Psoas muscle (tissue), 8 donors: ENCODE measurements at places on chromosomes 3 and 15. TPM values are rescaled to one million over a fixed set of nuclear protein-coding genes. Genes with fewer than 3 reads are reported as not detected.
A peak's percentile ranks its signal among the peaks of the same experiment; 100 is the strongest.

The ASB14 gene
- polyA plus RNA-seq = 0.75 TPM

DNA sequence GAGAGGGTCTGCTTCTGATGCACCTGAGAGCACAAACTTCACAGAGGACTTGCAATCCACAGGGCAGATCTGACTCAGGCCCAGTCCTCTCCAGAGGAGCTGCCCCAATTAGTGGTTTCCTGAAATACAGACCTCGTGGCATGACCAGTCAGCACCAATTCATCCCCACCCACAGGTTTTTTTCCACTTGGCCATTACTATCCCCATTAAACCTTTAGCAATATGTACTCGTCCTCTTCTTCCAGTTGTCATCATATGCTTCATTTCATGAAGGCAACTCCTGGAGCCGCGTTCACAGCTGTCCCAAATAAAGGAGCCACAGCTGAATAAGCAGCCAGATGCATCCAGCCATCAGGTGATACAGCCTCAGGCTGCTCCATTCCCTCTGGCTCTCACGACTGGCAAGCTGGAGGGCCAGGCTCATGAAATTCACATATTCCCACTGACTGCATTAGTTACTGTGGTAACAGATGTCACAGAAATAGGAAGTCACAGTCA, 163.1 kb downstream of the FMN1 start:
- DNase-seq = no peak

DNA sequence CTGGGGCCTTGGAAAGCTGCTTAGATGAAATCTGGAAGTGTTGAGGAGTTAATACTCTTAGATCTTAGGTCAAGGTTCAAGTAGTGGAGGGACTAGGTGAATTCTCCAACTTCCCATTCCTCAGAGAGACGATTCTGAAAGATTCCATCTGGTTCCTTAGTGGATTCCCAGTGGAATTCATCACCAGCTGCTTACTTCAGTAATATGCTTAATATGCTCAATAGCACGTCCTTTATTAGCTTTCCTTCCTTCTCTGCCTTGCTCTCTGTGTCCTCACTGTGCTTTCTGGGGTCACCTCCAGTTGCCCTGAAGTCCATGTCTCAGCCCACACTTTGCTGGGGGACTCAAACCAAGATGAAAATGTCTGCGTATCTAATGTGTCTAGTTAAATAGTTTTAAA, 31.0 kb downstream of the CEP63 start:
- DNase-seq = no peak

DNA sequence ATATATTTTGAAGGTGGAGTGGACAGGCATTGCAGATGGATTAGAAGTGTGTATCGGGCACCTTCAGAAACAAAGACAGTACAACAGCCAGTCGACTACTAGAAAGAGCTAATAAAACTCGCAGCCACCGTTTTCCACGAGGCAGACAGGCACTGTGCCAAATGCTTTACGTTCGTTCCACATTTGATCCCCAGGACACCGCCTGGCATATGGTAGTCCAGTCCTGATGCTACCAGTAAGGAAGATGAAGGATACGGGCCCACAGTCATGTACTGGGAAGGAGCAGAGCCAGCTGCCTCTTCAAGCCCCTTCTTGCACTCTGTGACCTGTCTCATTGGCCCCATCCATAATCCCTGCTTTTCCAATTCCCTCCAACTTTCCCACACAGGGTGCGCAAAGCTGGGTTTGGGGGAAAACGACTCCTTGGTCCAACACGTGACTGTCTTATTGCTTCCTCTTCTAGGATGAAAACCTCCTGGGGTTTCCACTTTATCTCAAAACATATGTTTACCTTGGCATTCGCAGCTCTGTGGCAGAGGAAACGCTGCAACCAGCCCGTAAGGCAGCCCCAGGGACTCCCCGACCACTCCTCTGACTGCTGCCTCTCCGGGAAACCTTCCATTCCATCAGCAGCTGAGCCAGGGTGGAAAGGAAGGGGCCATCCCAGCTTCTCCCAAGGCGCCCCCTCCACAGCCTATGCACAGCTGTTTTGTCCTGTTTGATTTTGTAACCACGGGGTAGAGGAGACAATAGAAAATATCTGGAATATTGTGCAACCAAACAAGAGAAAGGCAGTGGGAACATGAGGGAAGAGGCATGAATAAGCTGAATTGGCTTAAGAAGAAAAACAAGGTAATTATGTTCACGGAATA, 107.4 kb downstream of the ADAMTS17 start:
- peak; percentile 73 for DNase-seq

GRCh38 chr3:13338231-13338630, 81.9 kb downstream of the NUP210 start:
- no peak for DNase-seq

DNA sequence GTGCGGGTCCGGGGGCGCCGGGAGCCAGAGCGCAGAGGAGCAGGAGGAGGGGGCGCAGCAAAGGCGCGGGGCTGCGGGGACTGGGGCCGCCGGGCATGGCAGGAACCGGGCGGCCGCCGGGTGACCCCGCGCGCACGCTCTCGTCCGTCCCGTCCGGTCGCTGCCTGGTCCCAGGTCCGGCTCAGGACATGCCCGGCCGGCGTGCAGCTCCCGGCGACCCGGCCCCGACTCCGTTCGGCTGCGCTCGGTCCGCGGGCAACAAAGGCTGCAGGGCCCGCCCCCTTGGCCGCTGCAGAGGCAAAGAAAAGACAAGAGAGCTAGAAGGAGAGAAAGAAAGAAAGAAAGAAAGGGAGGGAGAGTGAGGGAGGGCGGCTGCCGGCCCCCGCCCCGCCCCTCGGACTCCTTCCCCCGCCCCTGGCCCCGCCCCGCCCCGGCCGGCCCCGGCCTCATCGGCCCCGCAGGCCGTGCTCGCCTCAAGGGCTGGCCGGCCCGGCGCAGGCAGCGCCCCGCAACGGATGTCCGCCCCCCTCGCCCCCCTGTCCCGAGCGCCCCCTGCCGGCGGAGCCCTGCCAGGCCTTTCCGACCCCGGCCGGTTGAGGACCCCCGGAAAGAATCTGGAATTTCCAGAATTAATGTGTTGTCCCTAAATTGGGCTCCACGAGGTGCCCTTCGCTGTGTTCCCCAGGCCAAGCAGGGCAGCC, at the start of gene ADAMTS7:
Gene ADAMTS7, minus strand, starts transcription at position 341 of the 701 bp plus-strand sequence. Its CDS starts 244 bp downstream, at position 97.
- peak; percentile 87 for DNase-seq

- DNase-seq = no peak
These were observed 199.7 kb downstream of the CHL1 start for GRCh38 chr3:396293-396692.
